T-helper 2 cell treated with Interferon-gamma antibody and Interleukin-4, amounts not matched to agents 5 μg/mL and 100 μg/mL, for 36 hours (primary cell): ENCODE measurements at places on chromosomes 1 and 21.

- DNase-seq: no peak
Observed at GRCh38 chr1:53728702-53729455, 10.1 kb downstream of the GLIS1 start.

DNA sequence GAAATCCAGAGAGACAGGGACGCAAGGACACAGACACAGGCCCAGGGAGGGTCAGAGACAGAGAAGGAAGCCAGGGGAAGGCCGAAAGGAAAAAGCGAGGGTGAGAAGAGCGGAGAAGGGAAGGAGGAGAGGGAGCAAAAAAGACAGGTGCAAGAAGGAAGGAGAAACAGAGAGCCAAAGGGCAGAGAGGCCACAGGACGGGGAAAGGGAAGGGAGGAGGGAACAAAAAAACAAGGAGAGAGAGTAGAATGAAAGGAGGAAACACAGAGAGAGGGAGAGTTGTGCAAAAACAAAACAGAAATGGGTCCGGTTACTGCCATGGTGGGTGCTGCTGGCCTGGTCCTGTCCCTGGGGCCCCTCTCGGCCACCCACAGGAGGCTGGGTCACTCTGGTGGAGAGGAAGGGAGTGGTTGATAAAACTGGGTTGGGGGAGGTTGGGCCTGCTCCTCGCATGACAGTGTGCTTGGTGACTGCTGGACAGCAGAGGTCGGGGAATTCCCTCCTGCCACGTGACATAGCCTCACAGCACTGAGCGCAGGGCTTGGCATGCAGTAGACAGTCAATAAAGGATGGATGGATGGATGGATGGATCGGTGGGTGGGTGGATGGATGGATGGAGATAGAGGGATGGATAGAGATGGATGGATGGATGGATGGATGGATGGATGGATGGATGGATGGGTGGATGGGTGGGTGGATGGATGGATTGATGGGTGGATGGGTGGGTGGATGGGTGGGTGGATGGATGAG lies 64.8 kb downstream of the RAP1GAP start:
- no peak for DNase-seq

- DNase-seq: no peak
Observed at GRCh38 chr1:156508955-156509234, 8.3 kb upstream of the MEF2D start.

DNA sequence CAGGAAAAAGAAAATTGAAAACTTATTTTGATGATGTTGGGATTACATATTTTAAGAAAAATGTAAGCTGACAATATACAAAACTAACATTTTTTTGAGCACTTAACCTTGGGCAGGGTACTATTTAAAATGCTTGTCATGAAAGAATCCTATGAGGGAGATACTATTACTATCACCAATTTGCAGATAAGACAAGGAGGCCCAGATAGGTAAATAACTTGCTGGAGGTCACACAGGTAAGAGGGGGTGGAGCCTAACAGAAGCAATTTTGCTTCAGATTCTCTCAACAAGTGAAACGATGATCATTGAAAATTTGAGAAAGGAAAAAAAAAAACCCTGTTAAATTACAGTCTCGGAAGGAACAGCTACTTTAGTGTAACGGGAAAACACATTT lies 1.2 kb downstream of the GART start:
- DNase-seq: no peak

DNA sequence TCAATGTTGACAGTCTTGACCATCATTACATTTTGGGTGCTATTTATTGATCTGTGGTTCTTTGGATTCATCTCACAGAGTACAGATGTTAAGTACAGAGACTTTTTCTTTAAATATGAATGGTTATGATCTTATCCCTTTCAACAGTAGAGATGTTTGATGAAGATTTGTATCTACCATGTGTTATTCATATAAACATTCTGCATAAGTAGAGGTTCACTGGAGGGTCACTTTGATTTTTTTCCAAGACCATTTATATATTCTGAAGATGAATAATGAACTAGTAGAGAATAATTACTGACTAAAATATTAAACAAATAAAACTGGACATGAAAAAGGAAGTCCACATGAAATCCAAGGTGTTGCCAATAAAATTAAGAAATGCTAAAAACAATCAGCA lies 28.6 kb upstream of the HUNK start:
- no peak for DNase-seq

DNA sequence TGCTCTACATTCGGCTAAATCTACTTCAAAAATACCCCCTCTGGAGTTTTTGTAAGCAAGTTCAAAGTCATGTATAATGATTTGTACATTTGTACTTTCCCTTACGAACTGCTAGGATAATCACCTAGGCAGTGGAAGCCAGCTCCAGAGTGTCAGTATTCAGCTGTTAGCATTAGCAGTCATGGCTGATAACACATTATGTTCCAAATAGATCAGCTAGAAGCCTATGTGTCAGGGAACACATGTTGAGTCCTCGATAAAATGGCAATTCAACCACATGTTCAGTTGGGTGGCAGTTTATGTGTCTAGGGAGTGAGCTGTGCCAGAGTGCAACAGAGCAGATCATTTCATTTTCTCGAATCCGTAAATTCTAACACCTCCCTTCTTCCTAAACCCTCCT lies 65.8 kb upstream of the KRTAP11-1 start:
- no peak for DNase-seq

DNA sequence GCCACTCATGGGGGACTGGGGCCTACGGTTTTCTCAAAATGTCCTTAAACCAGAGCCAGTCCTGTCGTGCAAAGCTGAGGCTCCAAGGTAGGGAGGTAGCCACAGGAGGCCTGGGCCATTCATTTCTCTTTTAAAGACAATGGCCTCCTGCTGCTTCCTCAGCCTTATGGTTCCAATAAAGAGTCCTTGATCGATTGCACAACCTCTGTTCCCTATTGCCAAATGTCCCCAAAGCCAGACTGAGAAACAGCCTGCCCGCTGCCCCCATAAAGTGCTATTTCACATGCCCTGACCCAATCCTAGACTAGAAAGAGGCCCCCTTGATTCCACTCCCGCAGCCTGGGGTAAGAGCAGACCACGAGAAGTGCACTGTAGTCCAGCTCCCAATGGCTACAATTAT lies 166.7 kb downstream of the CLIC6 start:
- DNase-seq: no peak

DNA sequence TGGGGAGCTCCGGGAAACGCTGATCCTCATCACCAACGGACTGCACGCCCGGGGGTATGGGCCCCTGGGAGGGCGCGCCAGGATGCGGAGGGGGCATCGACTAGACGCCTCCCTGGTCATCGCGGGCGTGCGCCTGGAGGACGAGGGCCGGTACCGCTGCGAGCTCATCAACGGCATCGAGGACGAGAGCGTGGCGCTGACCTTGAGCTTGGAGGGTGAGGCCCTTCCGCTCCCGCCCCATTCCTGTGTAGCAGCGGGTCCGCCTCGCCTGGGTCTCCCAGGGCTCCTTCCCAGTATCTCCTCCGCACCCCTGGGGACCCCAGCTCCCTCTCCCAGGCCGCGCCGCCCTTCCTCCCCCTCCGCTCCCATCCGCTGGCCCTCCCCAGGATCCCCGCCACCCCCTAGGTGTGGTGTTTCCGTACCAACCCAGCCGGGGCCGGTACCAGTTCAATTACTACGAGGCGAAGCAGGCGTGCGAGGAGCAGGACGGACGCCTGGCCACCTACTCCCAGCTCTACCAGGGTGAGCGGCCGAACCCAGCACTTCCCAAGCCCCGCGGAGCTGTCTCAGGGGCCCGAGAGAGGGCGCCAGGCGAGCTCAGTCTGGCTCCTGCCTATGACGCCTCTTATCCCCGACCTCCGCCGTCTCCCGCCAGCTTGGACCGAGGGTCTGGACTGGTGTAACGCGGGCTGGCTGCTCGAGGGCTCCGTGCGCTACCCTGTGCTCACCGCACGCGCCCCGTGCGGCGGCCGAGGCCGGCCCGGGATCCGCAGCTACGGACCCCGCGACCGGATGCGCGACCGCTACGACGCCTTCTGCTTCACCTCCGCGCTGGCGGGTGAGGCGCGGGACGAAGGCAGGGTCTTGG lies 5.0 kb downstream of the HAPLN2 start:
- DNase-seq: peak; percentile 38

DNA sequence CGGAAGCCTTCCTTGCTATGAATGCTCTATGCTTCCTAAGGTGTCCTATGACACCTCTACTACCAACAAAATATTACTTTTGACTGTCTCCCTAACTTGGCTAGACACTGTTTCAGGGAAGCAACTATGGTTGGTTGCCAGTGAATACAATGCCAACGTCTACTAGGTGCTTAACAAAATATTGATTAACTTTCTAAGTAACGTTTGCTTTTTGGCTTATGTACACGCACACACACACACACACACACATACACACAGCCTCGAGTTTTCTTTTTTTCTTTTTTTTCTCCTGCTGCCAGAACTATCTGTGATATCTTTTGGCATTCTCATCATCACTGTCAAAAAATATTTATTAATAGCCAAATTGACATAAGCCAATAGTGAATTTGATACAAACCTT lies 864.0 kb downstream of the PLA2G4A start:
- no peak for DNase-seq

GRCh38 chr21:31366825-31367224 lies 22.8 kb upstream of the TIAM1 start:
- DNase-seq: no peak

DNA sequence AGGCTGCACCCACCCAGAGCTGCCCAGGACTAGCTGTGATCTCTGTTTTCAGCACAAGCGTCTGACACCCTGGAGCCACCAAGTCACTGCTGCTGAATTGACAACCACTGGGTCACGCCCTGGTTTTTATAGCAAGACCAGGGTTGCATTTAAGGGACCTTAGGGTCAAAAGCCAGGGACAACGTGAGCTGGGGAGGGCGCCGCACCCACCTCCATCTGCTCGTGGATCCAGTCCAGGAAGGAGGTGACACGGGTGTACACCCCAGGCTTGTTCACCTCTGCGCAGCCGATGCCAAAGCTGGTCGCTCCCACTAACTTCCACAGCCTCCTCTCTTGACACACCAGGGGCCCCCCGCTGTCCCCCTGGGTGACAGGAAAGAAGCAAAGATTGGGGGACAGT lies 9.2 kb upstream of the TFF1 start:
- no peak for DNase-seq

DNA sequence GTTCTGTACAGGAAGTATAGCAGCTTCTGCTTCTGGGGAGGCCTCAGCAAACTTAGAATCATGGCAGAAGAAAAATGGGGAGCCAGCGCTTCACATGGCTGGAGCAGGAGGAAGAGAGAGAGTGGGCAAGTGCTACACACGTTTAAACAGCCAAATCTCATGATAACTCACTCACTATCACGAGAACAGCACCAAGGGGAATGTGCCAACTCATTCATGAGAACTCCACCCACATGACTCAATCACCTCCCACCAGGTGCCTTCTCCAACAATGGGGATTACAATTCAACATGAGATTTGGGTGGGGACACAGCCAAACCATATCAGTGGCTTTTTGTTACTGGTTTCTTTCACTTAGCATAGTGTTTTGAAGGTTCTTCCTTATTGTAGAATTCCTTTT lies 138.6 kb downstream of the SYT14 start:
- no peak for DNase-seq

- DNase-seq: no peak
Observed at GRCh38 chr1:202247837-202248795, 54.5 kb downstream of the LGR6 start.

DNA sequence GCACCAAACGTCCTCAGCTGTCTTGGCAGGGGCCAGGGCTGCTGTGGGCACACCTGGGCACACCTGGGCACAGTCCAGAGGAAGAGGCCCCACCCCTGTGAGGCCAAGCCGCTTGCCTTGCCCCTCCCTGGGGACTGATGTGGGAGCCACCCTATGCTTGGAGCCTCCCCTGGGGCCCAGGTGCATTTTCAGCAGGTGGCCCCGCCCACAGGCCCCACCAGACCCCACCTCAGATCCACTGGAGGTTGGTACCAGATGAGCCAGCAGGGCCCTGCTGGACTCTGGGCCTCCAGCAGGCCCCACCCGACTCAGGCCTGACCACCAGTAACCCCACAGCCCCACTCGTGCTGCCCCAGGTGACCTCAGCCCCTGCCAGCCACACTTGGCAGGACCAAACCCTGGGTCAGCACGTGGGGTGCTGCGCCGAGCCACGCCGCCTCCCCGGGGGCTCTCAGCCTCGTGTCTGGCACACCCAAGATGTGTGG lies 8.8 kb downstream of the SLC19A1 start:
- DNase-seq: no peak

- DNase-seq: peak; percentile 44
Observed at GRCh38 chr1:221776495-221777301, 34.8 kb upstream of the DUSP10 start.

DNA sequence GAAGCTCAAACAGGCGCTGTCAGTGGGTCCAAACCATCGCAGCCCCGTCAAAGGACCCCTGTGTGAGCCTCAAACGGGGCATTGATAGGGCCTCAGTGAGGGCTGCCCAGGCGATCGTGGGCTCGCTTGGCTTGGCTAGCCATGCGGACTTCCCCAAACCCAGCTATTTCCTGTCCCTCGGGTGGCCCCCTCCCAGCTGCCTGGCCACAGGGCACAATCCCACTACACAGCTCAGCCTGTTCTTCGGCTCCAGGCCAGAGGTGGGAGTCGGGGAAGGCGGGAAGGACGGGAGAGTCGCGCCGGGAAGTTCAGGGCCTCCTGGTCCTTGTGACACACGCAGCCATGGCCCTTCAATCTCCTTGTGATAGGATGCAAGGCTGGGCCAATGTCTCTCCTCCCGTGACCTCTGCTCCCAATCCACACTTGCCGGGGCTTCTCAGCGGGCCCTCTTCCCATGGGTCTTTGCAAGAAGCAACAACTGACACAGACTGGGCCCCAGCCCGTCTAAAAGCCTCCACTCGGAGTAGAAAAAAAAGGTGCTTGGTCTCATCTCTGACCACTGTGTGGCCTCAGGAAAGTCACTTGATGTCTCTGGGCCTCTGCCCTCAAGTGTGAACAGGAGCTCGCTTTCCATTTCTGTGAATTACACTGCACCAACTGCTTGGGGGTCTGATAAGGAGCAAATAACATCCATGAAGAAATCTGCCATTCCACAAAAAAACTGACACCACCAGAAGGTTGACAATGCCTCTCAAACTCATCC lies 7.1 kb upstream of the MATN1 start:
- DNase-seq: no peak

DNA sequence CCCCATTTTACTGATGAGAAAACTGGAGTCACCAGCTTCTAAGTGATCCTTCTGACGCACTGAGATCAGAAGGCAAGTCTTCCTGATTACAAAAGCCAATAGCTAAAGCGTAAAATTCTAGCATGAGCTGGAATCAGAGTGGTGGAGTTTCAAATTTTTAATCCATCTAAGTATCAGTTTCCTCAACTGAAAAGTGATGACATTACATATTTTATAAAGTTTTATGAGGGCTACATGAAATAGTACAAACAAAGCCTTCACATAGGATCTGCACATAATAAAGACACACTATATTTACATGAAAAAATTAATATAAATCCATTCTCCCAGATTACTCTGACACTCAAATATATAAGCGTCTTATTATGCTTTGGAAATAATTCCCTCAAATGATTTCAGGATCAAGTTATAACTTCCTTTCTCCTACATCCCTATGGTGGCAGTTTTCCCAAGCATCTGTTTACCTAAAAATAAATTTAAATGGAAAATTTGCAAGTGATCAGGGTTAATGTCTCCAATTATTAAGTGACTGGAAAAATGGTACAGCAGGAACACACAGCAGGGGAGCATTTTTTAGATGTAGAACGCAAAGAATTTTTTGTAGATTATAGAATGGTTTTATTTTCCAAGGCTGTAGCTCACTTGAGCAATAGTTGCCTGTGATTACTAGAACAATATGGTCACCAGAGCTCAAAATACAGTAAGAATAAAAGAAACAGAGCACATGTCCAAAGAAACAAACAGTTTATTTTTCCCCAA lies 490.4 kb upstream of the C1orf87 start:
- DNase-seq: no peak
